ENCODE measurements at places on chromosomes 5 and 9.

GRCh38 chr9:96554801-96555566, 64.7 kb downstream of the CDC14B start:
- no peak for DNase-seq

GRCh38 chr5:91178461-91178860, 204.7 kb downstream of the ARRDC3 start:
- no peak for DNase-seq

GRCh38 chr5:39240750-39241149, 21.4 kb upstream of the FYB1 start:
- DNase-seq = no peak

GRCh38 chr5:566636-567309, 42.5 kb upstream of the SLC9A3 start:
- DNase-seq = no peak

DNA sequence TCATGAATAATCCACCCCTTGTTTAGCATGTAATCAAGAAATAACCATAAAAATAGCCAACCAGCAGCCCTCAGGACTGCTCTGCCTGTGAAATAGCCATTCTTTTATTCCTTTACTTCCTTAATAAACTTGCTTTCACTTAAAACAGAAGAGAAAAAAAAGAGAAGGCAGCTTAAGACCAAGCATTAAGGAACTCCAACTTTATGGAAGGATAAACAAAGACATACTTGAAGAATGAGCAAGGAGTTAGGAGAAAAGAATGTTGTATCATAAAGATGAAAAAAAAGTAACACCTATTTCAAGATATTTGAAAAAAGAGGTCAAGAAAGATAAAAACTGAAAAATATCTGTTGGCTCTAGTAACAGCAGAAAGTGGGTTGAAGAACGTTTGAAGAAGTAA, 107.6 kb downstream of the RNF180 start:
- DNase-seq = no peak

DNA sequence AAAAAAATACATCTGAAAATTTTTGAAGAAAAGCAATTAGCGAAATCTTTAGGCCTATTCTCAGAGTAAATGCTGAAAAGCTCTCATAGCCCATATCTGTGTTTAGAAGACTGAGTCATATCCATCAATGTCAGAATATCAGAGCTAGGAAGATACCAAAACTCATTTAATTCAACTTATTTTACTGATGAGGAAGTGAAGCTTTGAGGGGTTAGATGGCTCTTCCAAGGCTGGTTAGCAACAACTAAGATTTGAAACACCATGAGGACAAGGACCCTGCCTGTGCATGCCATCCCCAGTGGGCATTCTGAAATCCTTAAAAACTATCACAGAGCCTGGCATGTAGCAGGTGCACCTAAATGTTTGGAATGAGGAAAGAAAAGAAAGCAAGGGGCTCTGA, 2.5 kb downstream of the FREM1 start:
- no peak for DNase-seq

- no peak for DNase-seq
Measured at GRCh38 chr9:100066539-100066938, 32.3 kb downstream of the ERP44 start.

- no peak for DNase-seq
Measured at GRCh38 chr9:9913276-9913832, 699.4 kb downstream of the PTPRD start.

DNA sequence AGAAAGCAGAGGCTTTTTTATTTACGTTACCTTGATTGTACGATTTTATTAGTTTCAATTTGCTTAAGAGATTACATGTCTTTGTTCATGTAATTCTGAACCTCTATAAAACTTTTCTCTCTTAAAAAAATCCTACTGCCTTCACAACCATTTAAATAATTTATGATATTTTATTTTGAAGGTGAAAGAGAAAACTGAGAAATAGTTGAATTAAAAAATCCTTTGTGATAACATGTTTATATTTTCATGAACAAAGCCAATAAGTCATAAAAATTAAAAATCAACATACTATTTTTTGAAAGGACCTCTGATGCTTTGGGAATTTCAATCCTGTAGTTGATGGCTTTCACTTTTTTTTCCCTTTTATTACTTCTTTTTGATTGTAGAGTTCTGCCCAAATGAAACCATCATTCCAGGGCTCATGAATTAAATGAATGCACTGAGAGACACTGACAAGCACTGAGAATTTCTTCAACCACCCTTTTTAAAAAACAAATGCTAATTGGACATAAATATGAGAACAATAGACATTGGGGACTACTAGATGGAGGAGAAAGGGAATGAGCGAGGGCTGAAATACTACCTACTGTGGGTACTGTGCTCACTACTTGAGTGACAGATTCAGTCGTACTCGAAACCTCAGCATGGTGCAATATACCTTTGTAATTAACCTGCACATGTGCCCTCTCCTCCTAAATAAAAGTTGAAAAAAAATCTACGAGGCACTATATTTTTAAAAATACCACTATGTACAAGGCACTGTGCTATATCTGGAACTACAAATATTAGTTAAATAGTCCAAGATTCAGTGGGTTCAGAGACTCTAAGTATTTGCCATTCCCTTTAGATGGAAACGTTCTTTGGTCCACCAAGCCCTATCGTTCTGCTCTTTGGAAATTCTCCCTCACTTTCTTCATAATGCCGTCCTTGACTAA, 5.9 kb downstream of the CDKN2A start:
- DNase-seq = no peak

- no peak for DNase-seq
Measured at GRCh38 chr5:94623011-94623410, 4.5 kb downstream of the SLF1 start.

DNA sequence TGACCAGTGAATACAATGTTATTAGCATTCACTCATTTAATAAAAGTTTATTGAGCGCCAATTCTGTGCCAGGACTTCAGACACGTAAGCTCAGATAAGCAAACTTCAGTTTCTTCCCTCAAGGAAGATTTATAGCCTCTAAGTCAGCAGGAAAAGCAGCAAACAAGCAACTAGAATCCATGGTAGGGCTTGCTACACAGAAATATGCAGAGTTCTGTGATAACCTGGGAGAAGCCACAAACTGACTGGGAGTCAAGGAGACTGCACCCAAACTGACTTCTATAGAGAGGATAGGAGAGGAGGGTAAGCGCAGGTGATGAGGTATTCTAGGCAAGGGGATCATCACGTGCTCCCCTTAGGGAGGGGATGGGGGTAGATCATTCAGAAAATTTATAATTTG, 1.4 kb upstream of the OGN start:
- no peak for DNase-seq

- DNase-seq = no peak
Measured at GRCh38 chr5:76607353-76607871, 15.8 kb downstream of the F2RL2 start.

DNA sequence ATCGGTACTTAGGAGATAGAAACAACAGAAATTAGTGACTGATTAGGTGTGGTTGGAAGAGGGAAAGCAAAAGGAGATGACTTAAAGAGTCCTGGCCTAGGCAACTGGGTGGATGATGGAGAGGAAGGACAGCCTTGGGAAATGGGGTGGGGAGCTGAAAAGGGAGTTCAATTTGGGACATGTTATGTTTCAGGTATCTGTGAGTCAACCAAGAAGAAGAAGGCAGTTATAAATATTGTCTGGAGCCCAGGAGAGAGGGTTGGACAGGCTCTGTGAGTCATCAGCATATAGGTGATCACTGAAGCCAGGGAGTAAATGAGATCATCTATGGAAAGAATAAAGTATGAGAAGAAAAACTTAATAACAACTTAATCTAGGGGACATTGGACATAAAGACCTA, 357.7 kb downstream of the NPR3 start:
- no peak for DNase-seq

DNA sequence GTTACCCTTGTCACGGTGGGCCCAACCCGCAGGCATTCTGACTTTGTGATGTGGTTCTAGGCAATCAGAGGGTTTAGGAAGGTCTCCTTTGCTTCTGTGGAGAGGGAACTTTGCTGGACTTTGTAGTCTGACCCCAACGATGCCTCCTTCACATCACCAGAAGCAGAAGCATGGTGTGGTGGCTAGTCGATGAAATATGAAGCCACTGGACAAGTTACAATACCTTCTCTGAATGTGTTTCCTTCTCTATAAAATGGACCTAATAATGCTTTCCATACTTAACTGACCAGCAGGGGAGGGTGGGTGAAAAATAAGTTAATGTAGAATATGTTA, 607 bp downstream of the SPEF2 start:
- DNase-seq = no peak

GRCh38 chr5:172901012-172901780, 58.0 kb upstream of the RPL26L1 start:
- no peak for DNase-seq

DNA sequence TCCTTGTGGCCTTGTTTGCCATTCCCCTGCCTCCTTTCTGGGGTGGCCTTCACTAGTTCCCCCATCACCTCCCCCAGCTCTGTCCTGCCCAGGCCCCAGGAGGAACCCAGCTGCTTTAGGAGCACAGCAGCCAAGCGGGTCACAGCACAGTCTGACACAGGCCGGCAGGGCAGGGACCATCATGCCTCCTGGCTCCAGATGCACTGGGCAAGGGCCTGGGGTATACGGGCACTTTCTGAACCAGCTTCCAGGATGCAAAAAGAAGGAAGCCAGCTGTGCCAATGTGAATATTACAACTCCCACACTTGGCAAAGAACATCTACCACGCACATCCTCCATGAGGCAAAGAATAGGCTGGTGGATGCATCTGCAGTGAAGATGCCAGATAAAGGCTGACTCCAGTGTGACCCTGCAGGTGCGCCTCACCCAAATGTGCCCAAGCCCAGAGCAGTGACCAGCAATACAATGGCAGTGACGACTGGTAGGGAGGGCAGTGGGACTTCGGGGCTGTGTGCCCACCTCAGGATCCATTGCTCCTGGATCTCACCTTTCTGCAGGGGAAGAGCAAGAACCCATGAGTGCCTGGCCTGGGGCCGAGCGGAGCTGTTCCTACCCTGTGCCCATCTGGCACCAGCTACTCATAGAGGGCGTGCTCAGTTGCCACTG, 6.3 kb upstream of the IL3 start:
- DNase-seq = no peak

- no peak for DNase-seq
Measured at GRCh38 chr5:137206030-137206715, 293.0 kb downstream of the SPOCK1 start.

DNA sequence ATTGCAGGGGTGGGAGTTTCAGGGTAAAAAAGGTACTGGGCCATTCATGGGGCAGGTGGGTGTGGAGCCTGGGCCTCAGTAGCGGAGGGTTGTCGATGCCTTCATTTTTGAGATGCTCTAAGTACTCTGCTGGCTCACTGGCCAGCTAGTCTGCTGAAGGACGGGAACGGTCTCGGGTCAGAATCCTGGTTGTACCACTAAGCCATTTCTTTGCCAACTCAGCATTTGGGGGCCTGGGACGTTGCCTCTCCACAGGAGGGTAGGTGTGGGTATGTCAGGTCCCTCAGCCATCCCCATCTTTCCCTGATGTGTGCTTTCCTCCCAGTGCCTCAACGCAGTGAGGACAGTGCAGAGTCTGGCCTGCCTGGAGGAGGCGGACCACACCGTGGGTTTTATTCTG, 25.1 kb downstream of the SH3GLB2 start:
- no peak for DNase-seq

DNA sequence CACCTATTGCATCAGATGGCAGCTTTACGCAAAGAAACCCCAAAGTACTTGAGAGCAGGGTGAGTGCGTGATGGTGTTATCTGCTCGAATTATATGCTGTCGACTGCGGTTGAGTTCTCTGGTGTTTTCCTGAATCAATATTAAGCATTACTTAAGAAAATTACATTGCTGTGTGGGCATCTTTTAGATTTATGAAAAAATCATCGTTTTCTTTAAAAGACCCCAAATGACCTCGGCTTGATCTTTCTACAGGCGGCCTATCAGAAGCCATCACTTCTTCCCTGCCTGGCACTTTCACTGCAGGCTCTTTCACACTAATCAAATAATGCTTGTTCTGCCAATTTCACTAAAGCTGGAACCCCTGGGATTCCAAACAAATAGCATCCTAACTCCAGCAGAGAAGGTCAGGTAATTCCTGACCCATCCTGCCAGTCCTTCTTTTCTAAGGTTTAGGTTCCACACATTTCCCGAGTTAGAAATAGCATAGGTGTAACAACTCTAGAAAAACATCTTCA, 1.7 kb downstream of the UBE2QL1 start:
- no peak for DNase-seq

- DNase-seq = peak; percentile 87
Measured at GRCh38 chr5:159262859-159263568, at the start of gene UBLCP1. Gene UBLCP1, plus strand, starts transcription at chr5:159263290. Its CDS starts 5,626 bp downstream, at chr5:159268916.

DNA sequence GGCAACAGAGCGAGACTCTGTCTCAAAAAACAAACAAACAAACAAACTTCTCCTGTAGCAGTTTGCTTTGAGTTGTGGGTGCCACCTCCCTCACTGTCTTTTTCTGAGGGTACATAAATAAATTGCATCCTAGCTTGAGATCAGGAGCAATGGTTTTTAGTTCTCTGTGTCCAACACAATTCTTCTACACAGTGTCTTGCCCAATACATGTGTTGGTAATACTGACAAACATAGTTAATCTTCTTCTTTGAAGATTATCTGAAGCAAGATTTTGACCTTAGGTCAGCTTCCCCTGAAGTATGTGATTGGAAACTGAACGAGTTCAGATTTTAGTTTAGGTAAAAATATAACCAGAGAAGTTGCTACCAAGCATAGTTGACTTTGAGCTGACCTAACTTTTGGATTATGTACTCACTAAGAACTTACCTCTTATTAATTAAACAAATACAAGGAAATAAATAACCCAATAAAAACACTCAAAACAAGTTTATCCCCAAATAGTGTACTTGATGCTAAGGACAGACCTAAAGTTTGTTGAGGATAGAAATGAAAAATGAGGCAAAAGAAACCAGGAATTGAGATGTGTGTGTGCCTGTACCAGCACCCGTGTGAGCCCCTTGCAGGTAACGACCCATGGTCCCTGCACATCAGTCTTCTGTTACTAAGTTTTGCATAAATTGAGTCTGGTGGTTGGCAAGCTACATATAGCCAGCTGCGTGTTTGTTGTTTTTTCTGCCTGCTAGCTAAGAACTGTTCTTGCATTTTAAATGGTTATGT, 16.2 kb downstream of the TJP2 start:
- no peak for DNase-seq

- no peak for DNase-seq
Measured at GRCh38 chr5:131877873-131878272, 67.6 kb downstream of the MEIKIN start.

DNA sequence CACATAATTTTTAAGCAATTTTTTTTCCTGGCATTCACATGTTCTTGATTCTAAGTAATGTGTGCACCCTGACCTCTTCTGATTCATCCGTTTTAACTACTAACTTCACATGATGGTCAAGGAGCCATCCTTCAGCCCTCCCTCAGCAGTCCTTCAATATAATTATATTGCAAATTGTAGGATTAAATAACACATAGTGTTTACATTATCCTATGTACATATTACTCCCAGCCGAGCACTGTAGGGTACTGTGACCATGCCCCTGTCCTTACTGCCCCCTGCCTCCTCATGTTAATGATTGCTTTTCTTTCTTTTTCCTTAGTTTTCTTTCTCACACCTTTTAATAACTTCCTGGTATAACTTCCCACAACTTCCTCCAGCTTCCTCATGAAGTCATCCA, 96.3 kb upstream of the FANCC start:
- no peak for DNase-seq

GRCh38 chr5:91307048-91307447, 76.1 kb downstream of the ARRDC3 start:
- no peak for DNase-seq
